ENCODE measurements at places on chromosomes 6 and 20. TPM values are rescaled to one million over a fixed set of nuclear protein-coding genes. Genes with fewer than 3 reads are reported as not detected.

Gene HLA-DRB1
- 107 TPM for total RNA-seq

Gene LY6G6C
- total RNA-seq, result not detected

Gene FOXA2
- 4.1 TPM for total RNA-seq

Gene DEFB124
- total RNA-seq, result not detected

Gene MYB
- total RNA-seq, result 10.0 TPM

Gene OR2J1
- not detected for total RNA-seq

Gene C6orf58
- total RNA-seq, result not detected

Gene NXT1
- 5.4 TPM for total RNA-seq

Gene PDE10A
- total RNA-seq, result 8.8 TPM

Gene RIMS1
- total RNA-seq, result not detected

Gene SSTR4
- not detected for total RNA-seq

Gene PRDM13
- total RNA-seq, result not detected

Gene TCF21
- 3.0 TPM for total RNA-seq

Gene MEP1A
- 16.5 TPM for total RNA-seq

Data from Peyer's patch (tissue), 4 donors.